Bone marrow (tissue), 2 donors: ENCODE measurements at places on chromosomes 6 and 20.

GRCh38 chr6:66126358-66126757, 419.3 kb upstream of the EYS start:
- DNase-seq, result no peak

DNA sequence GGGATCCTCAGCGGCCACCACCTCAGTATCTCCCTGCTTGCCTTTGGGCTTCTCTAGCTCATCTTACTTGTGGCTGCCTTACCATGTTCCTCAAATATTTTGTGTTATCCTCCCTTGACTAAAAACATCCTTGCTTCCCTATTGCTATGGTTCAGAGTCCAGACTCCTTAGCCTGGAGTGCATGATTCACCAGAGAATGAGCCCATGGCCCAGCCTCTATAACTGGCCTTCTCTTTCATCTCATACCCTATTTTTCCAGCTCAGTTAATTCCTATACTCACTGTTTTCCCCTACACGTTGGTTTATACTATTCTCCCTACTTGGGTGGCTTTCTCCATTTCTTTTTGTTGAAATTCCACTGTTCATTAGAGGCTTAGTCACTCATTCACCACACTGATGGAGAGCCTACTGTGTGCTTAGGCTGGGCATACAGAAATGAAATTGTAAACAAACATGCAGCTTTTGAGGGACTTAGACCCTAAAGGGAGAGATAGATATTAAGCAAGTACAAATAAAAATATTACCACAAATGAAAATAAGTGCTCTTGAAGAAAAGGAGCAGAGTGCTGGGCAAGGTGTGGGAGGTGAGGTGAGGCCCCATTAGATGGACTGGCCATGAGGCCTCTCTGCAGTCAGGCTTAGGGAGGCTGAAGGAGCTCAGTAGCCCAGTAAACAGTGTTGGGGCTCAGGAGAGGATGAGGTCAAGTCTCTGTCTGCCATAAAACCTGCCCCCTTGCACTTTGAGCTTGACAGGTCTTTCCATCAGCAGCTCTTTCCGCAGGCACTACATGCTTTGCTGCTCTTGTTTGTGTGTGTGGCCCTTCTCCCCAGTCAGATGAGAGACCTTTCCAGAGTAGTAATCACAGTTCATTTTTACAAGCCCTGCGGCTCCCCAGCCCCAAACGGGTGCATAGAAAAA, 109.3 kb downstream of the TCP11 start:
- no peak for DNase-seq

- DNase-seq, result no peak
Measured at GRCh38 chr6:117469356-117469755, 13.1 kb upstream of the DCBLD1 start.

DNA sequence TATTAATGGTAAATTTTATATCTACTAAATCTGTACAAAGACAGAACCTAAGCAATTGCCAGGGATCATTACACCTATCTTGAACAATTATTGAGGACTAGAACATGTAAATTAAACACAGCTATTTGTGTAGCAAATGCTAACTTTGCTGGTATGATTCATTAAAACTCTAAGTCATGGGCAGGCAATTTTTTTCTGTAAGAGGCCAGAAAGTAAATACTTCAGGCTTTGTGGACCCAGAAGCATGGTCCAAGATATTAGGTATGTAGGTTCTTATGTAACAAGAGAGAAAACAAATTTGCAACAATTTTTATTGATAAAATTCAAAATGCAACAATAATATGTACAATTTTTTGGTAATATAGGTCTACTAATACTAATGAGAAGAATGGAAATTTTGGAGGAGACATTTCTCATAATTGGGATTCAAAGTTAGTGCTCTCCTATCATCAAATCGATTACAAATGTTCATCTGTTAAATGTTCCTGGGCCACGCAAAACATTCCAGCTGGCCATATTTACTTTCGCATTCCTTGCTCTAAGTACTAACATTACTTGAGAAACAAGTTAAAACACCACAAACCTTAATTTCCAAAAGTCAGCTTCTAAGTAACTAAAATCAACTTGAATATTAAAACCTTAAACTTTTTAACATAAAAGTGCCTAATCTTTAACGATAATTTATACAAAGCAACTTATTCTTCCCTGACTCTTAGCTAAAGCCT, 4.3 kb downstream of the TMEM30A start:
- no peak for DNase-seq

GRCh38 chr6:50889935-50890334, 71.3 kb downstream of the TFAP2B start:
- DNase-seq, result no peak

DNA sequence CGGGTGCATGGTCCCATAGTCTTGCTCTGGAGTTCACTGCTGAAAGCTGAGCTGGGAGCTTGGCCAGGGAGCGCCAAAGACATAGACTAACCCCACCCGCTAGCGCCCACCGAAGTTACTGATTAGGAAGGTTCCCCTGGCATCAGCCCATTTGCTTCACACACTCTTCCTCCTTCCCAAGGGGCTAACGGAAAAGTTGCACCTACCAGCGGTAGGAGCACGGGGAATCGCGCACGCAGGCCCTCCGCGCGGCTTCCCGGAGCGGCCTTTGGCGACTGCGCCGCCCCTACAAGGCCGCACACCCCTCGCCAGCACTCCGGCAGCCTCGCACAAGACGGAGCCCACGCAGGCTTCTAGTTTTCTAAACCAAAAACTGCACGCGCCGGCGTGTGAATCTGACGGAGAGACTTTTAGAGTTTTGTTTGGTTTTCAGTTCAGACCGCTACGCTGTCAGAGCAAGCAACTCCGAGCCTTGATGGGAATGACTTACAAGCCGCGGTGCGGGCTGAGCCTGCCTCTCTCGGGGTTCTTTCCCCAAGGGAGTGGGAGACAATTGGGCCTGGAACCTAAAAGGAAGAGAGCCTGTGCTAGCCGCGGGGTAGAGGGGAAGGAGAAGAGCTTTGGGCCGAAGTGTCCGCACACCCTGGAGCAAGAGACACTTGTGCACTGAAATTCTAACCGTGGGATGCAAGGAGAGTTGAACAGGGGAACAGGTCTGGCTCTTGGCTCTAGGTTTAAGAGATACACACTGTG, 891 bp upstream of the POU3F2 start:
- DNase-seq, result no peak

DNA sequence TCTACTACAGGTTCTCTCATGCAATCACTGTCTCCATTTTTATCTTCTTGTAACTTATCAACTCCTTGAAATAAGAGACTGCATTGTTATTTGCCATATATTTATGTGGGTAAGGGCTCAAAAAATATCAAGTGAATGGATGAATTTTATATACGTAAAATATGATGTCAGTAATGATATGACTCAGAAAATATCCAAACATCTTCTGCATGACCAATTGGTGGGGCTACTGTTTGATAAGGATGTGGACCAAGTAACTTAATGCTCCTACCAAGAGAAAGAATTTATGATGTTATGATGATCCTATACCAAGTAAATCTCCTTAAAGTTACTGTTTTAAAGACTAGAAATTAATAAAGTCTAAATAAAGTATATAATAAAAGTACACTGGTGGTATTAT, 103.7 kb downstream of the OGFRL1 start:
- no peak for DNase-seq

- no peak for DNase-seq
Measured at GRCh38 chr20:39974966-39975501, 714.0 kb downstream of the MAFB start.
